GM12878 (cell line): ENCODE measurements at places on chromosomes 4 and X. TPM values are rescaled to one million over a fixed set of nuclear protein-coding genes. Genes with fewer than 3 reads are reported as not detected.

DNA sequence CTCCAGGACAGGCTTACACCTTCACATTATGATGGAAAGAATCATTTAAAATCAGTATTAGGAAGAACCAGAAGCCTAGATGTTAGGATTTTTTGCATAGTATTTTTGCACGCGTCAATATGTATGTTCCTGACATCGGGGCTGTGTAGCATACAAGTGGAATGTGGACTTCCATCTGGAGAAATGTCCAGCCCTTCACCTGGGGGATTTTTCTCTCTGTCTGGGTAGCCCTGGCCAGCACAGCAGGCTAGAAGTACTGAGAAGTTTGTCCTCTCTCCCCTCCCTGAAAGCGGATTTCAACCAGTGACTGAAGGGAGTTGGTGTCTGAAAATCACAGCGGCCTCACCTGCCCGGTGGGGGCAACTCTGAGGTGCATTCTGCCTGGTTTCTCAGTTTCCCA lies 10.4 kb upstream of the KLHL8 start:
- H3K4me3 ChIP-seq = no peak overlapping the region
- no peak overlapping the region for H3K27ac ChIP-seq
- no peak for DNase-seq
- no peaks in the 10 kb centered on the region for H3K4me1 ChIP-seq
- no peaks in the 10 kb centered on the region for H3K36me3 ChIP-seq
- H3K27me3 ChIP-seq = no peaks in the 10 kb centered on the region

- no peak overlapping the region for H3K27ac ChIP-seq
- H3K4me1 ChIP-seq = no peaks in the 10 kb centered on the region
- H3K4me3 ChIP-seq = no peak overlapping the region
- no peaks in the 10 kb centered on the region for H3K27me3 ChIP-seq
- H3K36me3 ChIP-seq = no peaks in the 10 kb centered on the region
Measured at GRCh38 chr4:123233136-123233768, 163.3 kb upstream of the SPRY1 start.

DNA sequence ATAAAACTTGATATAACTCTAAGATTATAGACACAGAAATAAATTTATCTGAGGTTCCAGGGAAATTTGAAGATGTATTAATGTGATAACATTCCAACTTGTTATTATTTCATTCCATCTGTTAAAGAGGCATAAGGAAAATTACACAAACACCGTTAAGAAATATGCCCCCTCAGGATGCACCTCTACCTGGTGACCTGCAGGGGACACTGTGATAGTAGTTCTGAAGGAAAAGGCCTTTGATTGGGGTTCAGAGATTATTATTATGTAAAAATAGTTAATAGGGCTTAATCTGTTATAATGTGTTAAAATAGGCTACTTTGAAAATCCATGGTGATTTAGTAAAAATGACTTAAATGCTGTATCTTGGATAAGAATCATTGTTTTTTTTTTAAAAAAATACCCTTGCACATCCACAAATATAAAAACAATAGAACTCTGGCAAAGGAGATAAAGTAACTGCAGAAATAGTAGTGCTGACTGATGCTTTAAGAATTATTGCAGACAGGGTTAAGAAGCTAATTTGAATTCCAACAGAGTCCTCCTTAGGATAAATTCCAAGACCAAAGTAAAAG lies 6.1 kb upstream of the ABRAXAS1 start:
- H3K27me3 ChIP-seq = no peaks in the 10 kb centered on the region
- H3K4me3 ChIP-seq = no peak overlapping the region
- H3K4me1 ChIP-seq = no peaks in the 10 kb centered on the region
- no peak overlapping the region for H3K27ac ChIP-seq
- no peak for DNase-seq

- DNase-seq = no peak
- H3K36me3 ChIP-seq = no peaks in the 10 kb centered on the region
- no peak overlapping the region for H3K27ac ChIP-seq
- H3K4me1 ChIP-seq = no peaks in the 10 kb centered on the region
- no peaks in the 10 kb centered on the region for H3K27me3 ChIP-seq
Measured at GRCh38 chr4:74583757-74584156, 138.8 kb downstream of the AREG start.

GRCh38 chrX:45716750-45717149 lies 516.1 kb upstream of the DIPK2B start:
- no peaks in the 10 kb centered on the region for H3K36me3 ChIP-seq
- no peak overlapping the region for H3K4me3 ChIP-seq
- no peak overlapping the region for H3K27ac ChIP-seq
- no peaks in the 10 kb centered on the region for H3K4me1 ChIP-seq
- H3K27me3 ChIP-seq = no peaks in the 10 kb centered on the region

DNA sequence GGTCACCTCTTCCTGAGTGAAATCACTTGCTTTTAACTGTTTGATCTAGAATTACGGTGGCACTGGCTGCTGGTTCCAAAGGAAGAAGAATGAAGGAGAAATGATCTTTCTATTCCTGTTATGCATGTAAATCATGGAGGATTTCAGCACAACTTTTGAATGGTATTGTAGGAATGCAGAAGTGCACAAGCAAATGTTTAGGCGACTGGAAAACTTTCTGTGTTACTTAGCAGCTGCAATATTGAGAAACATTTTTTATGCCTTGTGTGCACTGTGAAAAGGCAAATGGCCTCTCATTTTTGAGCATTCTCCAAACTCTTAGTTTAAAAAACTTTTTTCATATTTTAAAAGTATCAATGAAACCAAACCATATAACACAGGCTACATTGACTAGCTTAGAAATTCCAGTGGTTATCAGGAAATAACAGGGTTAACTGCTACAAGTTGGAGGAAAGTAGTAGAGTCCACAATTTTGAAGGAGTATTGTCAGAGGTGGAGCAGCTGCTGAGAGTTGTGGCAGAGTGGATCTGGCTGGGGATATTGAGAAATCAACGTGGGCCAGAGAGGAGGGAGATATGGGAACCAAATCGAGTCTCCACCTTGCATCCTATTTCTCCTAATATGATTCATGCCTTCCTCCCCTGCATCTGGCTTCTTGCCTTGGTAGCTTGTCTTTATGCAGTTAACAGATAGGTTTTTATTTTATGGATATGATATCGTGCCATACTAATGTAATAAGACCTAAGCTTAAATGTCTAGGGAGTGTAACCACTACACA lies 32.0 kb upstream of the FHL1 start:
- no peaks in the 10 kb centered on the region for H3K4me1 ChIP-seq
- no peak for DNase-seq
- no peak overlapping the region for H3K27ac ChIP-seq
- H3K4me3 ChIP-seq = no peak overlapping the region

CSTF2 gene
- 56.9 and 61.0 TPM in 2 replicates for polyA plus RNA-seq

CT45A1 gene
- not detected in 2 replicates for polyA plus RNA-seq

GCNA gene
- 0.41 and 0.72 TPM in 2 replicates for polyA plus RNA-seq
